Upper lobe of right lung (tissue), 1 donor: ENCODE measurements at places on chromosomes 5 and 9. TPM values are rescaled to one million over a fixed set of nuclear protein-coding genes. Genes with fewer than 3 reads are reported as not detected.

DNA sequence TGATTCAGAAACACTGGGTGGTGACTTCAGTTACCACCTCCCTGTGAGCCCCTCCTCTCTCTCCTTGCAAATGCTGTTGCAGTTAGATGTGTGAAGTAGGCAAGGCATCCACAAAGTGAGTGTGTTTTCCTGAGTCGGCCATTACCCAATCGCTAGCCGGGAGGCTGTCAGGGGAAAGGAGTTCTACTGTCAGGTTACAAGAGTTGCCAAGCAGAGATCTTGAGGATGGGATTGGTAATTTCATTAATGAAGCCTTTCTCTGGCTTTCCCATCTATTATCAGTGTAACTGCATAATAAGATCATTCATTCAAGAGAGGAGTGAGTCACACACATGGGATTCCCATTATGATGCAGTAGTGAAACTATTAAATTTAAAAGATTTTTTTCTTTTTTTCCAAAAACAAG lies 106.9 kb downstream of the GLDC start:
- H3K27me3 ChIP-seq, result no peaks in the 10 kb centered on the region
- H3K36me3 ChIP-seq, result no peaks in the 10 kb centered on the region
- no peak for DNase-seq
- no peaks in the 10 kb centered on the region for H3K4me1 ChIP-seq
- no peak overlapping the region for H3K4me3 ChIP-seq

GRCh38 chr5:134503088-134503936 lies 22.2 kb upstream of the JADE2 start:
- H3K4me1 ChIP-seq, result peaks cover 32% of the 10 kb centered on the region
- peak overlapping the region; percentile 70 for H3K27ac ChIP-seq
- no peaks in the 10 kb centered on the region for H3K27me3 ChIP-seq

DNA sequence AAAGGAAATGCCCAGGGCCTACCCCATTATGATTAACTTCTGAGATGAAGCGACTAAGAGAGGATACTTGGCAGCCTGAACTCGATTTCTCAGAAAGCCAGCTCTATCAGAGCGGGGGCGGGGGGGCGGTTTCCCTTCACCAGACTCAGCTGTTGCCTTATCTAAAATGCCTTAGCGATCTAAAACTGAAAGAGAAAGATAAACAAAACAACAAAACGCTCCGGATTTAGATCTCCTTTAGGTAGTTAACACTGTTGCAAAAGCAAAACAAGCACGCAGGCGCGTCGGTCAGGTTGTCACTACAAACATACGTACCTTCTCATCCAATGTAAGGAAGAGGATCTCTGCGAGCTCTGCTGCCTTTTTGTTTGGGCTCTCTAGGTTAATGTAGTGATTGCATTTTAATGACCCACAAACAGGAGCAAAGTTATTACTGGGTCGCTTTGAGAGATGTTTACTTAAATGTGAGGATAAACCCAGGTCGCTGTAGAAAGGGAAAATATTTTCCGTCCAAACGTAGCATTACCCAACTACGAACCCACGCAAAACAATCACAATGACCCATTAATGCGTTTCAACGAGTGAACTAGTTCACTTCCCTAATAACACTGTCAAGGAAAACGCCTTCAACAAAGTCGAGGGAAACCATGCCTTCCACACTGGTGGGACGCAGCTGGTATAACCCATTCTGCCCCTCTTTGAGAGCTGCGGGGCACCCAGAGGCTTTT lies 982 bp downstream of the EPB41L4A start:
- peaks cover 6% of the 10 kb centered on the region for H3K27me3 ChIP-seq
- peaks cover 10% of the 10 kb centered on the region for H3K4me1 ChIP-seq
- DNase-seq, result peak; percentile 70
- no peaks in the 10 kb centered on the region for H3K36me3 ChIP-seq

- no peak overlapping the region for H3K4me3 ChIP-seq
- no peak for DNase-seq
- H3K4me1 ChIP-seq, result no peaks in the 10 kb centered on the region
- H3K27me3 ChIP-seq, result no peaks in the 10 kb centered on the region
Measured at GRCh38 chr5:7541898-7542297, 146.0 kb downstream of the ADCY2 start.

DNA sequence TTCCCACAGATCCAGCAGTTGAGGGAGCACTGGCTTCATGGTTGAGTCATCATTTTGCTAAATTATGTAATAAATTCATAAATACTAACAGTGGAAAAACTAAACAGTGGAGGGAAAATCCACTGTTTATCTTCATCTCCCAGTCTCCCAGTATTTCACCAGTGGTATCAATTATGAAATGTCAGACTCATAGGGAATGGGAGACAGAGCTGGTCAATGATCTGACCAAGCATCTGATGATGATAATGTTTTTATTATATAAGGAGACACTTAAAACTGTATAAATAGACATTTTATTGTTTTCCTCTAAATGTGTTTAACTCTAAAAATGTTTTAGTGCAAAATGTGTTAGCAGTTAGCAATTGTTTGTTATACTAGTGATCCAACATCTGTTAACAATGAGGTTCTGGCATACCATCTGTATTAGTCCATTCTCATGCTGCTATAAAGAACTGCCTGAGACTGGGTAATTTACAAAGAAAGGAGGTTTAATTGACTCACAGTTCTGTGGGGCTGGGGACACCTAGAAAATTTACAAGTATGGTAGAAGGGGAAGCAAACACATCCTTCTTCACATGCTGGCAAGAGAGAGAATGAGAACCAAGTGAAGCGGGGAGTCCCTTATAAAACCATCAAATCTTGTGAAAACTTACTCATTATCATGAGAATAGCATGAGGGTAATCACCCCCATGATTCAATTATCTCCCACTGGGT lies 11.8 kb upstream of the REEP5 start:
- no peaks in the 10 kb centered on the region for H3K36me3 ChIP-seq
- H3K4me1 ChIP-seq, result peaks cover 6% of the 10 kb centered on the region
- H3K27ac ChIP-seq, result no peak overlapping the region
- no peaks in the 10 kb centered on the region for H3K27me3 ChIP-seq
- H3K4me3 ChIP-seq, result no peak overlapping the region

NRG2 gene
- 1.4 TPM for total RNA-seq

DMGDH gene
- total RNA-seq, result 0.78 TPM

CTXN3 gene
- total RNA-seq, result not detected
